ENCODE measurements at places on chromosomes 5 and 9. TPM values are rescaled to one million over a fixed set of nuclear protein-coding genes. Genes with fewer than 3 reads are reported as not detected.

- DNase-seq = no peak
Measured at GRCh38 chr9:74861773-74862474, 25.8 kb downstream of the TRPM6 start.

Gene CANX
- 577 TPM for polyA plus RNA-seq

DNA sequence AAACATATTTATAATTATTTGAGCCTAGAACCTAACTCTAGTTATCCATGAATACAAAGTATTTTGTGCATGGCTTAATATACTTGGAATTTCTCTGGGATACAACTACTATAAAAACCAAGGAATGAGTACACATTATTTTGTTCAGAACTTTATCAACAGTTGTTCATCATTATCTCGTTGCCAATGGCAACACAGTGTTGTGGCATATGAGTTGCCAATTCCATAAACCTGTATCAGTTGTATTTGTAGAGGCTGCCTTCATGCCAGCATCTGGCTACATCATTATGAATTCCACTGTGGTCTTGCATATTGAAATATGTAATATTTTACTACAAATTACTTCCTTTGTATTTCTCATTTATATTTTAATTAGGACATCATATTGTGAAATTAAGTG is 250.4 kb downstream of the FSTL4 start:
- DNase-seq = no peak

DNA sequence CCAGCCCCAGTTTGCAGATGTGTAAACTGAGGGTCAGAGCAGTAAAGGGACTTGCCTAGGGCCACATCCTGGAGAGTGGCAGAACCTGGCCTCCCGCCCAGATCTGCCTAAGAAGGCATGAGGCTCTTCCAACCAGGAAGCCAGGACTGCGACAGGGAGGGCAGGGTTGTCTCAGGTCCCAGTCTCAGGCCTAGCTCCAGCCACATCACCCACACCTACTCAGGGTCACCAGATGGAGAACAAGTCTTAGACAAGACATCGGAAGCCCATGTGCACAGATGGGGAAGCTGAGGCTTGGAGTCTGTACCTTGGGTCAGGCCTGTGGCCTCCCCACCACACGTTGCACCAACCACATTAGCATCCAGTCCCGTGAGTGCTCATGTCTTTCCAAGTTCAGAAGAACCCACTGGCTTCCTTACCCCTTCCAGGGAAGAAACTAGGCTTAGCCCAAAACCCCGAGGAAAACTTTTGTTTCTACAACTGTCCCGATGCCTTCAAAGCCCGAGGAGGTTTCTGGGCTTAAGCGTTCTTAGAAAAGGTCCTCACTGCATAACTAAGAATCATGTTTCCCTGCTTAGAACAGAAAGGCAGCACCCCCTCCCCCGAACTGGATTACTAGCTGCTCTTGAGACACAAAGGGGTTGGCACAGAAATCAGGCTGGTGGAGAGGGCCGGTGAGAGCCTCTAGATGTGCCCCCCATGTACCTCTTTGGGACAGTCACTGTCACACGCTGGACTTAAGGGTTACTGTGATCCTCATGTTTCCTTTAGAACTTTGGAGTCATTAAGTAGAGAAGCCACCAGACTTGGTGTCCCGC is 2.2 kb downstream of the FAM78A start:
- no peak for DNase-seq

- no peak for DNase-seq
Measured at GRCh38 chr9:77714077-77714549, 66.0 kb upstream of the GNA14 start.

Gene SH3PXD2B
- polyA plus RNA-seq = 32.0 TPM

GRCh38 chr5:108660291-108660690 is 87.4 kb upstream of the FER start:
- DNase-seq = no peak

DNA sequence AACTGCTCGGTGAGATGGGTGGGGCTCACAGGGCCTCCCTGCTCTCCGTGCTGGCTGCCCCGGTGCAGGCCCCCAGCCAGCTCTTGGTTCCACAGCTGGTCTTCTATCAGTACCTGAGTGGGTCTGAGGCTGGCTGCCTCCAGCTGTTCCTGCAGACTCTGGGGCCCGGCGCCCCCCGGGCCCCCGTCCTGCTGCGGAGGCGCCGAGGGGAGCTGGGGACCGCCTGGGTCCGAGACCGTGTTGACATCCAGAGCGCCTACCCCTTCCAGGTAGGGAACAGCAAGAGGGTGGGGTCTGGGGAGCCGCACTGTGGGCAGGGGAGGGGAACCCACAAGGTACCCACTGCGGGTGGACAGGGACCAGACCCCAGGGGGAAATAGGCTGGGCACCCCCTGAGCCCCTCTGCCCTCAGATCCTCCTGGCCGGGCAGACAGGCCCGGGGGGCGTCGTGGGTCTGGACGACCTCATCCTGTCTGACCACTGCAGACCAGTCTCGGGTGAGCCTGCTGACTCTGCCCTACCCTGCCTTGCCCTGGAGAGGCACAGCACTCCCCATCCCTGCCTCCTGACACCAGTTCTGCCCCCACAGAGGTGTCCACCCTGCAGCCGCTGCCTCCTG is 2.8 kb downstream of the MAMDC4 start:
- DNase-seq = no peak

Gene FBXL7
- 23.9 TPM for polyA plus RNA-seq

DNA sequence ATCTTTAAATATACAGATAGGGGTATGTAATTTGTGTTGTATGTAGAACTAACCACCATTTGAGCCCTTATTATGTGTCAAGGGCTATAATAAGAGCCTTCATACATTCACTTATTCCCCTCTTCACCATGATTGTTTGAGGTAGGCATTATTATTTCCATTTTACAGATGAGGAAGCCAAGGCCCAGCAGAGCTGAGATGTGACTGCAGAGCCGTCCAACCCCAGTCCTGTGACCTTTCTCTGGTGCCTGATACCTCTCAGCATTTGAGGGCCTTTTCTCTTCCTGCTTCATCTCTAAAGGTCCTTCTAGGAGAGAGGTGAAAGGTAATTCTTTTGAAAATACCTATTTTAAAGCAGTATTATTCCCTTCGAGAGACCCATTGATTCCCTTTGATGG is 37.3 kb downstream of the PIP5K1B start:
- no peak for DNase-seq

- DNase-seq = no peak
Measured at GRCh38 chr9:136187683-136188586, 17.0 kb downstream of the LHX3 start.

DNA sequence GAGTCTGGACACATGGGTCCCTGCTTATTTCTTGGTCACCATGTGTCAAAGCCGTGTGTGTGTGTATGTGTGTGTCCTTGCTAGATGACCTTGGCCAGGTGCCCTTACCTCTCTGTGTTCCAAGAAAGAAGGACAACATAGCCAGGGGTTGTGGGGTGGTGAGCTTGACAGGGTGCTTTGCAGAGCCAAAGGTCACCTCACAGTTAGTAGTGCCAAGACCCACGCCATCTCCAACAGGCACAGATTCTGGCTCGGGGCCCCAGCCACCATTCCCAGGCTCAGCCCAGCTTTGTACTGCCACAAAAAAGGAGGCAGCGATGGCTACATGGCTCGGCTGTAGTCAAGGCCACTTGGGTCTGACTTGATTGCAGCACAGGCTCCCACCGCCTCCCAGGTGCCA is 39.5 kb downstream of the CXXC5 start:
- no peak for DNase-seq

DNA sequence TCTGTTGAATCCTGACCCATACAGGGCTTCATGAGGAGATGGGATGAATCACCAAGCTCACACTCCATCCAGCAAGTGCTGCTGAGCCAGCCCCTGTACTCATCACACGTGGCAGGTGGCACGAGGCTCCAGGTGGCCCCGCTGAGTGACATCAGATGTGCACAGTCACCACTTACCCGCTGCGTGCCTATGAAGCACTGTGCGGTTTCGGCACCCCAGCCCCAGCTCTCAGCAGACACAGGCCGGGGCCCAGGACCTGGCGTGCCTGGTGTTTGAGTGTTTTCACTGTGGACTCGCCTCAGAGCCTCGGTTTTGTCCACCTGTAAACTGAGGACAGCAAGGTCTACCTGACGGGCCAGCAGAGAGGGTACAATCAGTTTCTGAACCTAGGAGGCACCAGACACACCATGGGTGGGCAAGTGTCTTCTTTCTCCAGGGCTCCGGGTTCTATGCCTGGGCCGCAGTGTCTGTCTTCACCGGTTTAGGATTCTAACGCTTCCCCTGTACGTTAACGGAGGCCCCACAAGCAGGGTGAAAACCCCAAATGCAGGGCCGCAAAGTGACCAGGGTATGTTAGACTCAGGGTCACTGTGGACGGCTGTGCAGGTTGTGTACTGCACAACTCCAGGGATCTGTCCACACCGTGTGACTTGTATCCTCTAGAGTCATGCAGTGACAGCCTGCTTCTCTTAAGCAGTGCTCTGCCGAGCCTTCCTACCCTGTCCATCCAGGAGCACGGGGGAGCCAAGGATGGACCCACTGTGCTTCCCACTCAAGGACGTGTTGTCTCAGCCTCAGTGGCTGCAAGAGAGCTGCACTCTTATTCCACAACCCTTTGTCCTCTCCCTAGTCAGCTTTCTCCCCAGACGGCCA is 44.3 kb upstream of the COL5A1 start:
- no peak for DNase-seq

DNA sequence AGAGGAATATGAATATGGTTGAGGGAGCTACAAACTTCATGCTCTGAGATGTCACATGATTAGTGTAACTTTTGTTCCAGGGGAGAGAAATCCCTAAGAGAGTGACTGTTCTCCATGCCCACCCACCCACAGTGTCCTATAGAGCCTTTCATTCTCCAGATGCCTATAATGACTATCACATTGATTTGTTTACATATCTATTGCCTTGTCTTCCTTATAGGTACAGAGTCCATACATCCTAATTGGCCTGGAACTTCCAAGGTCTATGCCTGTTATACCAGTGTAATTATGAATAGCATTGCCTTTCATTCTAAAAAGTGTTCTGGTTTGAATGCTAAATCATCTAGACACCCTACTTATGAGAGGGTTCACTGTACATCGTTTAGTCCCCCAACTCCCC is 475.4 kb downstream of the RAB3C start:
- no peak for DNase-seq

GRCh38 chr5:124872086-124872485 is 125.6 kb upstream of the ZNF608 start:
- no peak for DNase-seq

- DNase-seq = peak; percentile 23
Measured at GRCh38 chr5:86807046-86808031, 189.6 kb downstream of the COX7C start.

DNA sequence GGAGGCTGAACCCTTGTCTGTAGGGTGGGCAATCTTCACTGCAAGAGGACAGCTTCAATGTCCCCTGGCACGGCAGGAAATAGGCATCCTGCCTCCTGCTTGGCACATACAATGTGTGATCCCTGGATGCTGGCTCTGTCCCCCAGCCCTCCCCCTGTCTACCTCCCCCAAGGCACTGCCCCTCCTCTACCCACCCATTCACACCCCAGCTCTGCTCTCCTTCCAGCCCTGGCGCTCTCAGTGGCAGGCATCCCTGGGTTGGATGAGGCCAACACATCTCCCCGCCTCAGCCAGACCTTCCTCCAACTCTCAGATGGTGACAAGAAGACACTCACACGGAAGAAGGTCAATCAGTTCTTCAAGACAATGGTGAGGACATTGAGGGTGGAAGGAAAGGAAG is 24.1 kb upstream of the FOXI1 start:
- no peak for DNase-seq

DNA sequence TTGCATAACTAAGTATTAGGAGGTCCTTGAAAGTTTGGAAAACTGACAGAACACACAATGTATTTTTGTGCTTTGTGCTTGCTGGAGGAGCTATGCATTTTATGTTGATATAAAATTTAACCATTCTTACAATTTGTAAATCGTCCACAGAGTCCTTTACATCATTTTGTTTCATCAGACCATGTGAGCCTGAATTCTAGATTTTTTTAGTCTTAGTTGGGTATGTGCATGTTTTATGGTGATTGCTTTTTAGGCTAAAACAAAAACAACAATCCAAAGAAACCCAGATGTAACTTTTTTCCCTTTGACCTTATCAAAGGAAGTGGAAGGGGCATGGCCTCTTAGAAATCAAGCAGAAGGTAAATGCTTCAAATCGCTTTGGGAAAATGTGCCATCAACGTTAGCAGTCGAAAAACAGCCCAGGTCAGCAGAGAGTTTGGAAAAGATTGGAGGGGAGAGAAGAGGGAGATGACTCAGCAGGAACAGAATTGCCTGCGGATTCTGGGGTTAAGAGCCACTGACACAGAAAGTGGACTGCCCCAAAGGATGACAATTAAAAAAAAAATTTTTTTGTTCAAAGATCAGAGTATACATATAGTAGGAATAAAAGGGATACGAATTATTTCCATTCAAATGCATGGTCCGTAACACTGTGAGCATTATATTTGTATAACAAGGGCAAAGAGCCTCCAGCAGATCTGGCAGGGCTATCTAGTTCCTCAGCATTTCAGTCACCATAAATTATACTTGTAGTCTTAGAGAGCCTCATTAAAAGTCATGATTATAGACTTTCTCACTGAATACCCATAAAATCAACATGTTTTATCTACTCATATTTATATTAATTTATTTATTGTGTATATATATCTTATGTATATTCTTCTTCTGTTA is 253.5 kb upstream of the HAPLN1 start:
- DNase-seq = no peak

- DNase-seq = no peak
Measured at GRCh38 chr5:31731016-31731415, 92.1 kb downstream of the PDZD2 start.

DNA sequence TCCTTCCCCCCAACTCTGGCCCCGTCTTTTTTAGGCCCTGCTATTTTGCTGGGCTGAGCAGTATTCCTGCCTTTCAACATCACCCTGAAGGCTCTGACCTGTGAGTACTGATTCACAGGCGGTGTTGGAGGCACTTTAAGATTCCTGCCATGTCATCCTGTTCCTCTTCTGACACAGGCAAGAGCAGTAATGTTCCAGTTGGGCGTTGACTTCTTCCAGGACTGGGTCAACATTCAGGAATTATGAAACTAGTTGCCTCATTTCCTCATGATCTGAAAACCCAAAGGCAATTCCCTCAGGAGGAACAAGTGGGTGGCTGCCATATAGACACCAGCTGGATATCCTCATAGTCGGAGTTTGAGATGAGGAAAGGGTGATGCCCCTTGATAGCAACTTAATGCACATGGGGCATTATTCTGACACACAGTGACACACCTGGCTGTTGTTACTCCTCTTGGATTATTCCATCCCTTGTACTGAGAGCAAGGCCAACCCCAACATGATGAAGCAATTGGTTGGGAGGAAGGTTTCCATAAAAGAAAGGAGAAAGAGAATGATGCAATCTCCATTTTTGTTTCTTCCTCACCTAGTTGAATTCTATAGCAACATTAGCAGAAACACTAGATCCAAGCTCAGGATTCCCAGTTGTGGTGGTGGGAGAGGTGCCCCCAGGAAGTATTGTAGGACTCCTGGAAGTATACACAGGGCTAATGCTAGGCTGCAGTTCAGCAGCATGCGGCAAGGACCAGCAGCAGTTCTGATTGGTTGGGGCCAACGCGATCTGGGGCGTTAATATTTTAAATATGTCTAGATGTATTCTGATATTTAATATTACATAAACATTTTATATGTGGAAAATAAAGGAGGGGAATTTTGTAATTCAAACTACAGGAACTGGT is 19.6 kb upstream of the GLRX start:
- DNase-seq = no peak

Gene NOXA1
- 4.8 TPM for polyA plus RNA-seq
